ENCODE measurements at places on chromosomes 12 and 14. TPM values are rescaled to one million over a fixed set of nuclear protein-coding genes. Genes with fewer than 3 reads are reported as not detected.

The TAS2R13 gene
- total RNA-seq = 0.42 TPM

The SOAT2 gene
- total RNA-seq = not detected

The CATSPERB gene
- total RNA-seq = 0.21 TPM

The SDSL gene
- total RNA-seq = 10.8 TPM

The OR6C75 gene
- not detected for total RNA-seq

The BHLHE41 gene
- 19.2 TPM for total RNA-seq

The MMP14 gene
- total RNA-seq = 729 TPM

The GPR84 gene
- total RNA-seq = 0.17 TPM

The LLPH gene
- 3.0 TPM for total RNA-seq

The AQP2 gene
- total RNA-seq = not detected

The THAP2 gene
- 3.8 TPM for total RNA-seq

The C12orf54 gene
- total RNA-seq = 1.5 TPM

The ADGRD1 gene
- not detected for total RNA-seq

The ENDOU gene
- not detected for total RNA-seq

The P2RX2 gene
- total RNA-seq = not detected

The RASAL1 gene
- 4.0 TPM for total RNA-seq

The VRTN gene
- not detected for total RNA-seq
